Germinal center (tissue), 1 donor: ENCODE measurements at places on chromosomes 5 and 9.
A peak's percentile ranks its signal among the peaks of the same experiment; 100 is the strongest.

GRCh38 chr5:38151878-38152277 lies 106.5 kb upstream of the EGFLAM start:
- no peak for DNase-seq

DNA sequence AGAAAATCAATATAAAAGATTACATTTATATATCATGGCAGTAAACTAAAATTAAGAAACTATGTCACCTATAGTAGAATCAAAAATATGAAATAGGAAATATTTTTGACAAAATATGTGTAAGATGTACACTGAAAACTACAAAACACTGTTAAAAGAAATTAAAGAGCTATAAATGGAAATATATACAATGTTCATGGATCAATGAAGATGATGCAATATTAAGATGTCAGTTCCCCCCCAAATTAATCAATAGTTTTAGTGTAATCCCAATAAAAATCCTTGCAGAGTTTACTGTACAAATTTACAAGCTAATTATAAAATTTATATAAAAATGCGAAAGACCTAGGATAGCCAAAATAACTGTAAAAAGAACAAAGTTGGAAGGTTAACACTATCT lies 173.0 kb upstream of the ADRA1B start:
- no peak for DNase-seq

DNA sequence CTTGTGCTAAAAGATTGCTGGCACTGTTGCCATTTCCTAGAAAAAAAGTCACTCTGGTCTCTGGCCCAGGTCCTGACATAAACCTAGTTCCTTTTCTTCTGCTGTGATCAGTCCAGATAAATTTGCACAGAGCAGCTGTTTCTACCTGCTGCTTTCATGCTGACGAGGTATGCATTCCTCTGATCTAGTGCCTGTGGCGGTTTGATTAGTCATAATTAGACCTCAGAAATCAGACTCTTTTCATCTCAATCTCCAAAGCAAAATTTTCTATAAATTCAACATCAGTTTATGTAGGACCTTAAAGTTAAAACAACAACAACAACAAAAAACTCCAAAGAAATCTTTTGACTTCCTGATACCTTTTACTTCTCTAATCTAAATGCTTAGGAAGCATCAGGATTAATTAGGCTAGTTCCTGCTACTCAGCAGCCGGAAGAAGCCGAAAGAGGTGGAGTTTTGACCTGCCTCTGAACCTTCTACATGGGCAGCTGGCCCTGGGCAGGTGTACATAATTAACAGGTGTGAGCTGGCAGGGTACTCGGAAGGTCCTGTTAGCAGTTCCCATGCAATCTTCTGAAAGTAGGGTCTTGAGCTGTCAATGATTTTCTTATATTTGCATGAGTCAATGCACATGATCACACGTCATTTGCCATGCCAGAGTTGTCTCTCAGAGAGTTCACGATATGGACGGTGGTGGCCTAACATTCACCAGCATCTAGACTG lies 83.3 kb upstream of the CCDC112 start:
- DNase-seq, result no peak

DNA sequence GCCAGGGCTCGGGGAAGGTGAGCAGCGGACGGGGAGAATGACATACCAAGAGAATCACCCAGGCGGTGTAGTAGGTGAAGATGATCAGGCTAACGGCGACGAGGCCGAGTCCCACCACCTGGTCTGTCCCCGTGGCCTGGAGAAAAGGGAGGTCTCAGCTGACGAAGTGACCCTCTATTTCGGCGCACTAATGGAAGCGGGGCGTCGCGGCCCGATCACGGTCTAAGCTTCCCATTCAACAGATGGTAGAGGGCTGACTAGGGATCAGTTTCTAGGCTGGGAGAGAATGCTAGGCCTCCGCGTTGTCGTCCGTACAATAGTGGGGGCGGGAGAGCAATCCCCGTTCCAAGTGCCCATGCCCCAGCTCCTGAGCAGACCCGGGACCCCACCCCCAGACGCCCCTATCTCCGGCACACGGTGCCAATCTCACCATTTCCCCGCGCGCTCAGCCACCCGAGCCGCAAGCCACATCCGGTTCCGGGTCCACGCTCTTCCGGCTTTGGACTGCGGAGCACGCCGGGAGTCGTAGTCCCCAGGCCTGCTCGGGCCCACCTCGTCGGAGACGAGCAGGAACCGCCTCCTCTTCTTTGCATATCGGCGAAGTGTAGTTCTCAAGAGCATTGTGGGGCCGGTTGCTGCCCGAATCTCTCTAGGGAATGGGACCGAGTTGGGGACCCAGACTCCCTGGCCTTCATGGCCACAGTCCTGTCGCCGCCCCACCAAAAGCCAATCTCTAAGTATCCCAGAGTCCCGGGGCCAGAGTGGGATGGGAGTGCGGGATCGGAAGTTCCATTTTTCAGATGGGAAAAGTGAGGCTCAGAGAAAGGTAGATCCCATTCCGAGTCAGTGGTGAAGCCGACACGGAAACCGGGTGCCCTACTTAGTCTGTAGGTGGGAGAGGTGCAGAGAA lies at the start of gene DPM2:
Gene DPM2 (minus strand): TSS at position 467 of the 910 bp plus-strand sequence. CDS start 34 bp downstream, at position 433.
- peak; percentile 93 for DNase-seq

- DNase-seq, result no peak
Observed at GRCh38 chr9:11328326-11328725, 715.5 kb upstream of the PTPRD start.

DNA sequence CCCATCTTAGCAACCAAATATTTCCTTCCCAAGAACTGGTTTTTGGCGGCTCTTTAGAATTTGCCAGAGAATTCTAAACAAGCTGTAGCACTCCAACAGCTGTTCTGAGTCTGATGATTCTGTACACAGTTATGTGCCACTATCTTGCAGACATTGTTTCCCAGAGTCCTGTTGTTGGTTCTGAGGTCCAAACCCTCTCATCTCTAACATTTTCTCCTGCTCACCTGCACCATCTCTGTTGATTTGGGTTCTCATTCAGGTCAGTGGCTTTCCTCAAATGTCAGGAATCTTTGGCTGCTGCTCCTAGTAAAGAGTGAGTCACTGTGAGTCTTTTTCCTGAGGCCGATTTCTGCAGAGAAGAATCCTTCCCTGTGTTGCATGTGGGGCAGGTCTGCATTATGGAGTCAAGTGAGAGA lies 50.0 kb downstream of the CAMSAP1 start:
- no peak for DNase-seq

GRCh38 chr5:129664336-129664937 lies 83.5 kb upstream of the MINAR2 start:
- DNase-seq, result peak; percentile 4

DNA sequence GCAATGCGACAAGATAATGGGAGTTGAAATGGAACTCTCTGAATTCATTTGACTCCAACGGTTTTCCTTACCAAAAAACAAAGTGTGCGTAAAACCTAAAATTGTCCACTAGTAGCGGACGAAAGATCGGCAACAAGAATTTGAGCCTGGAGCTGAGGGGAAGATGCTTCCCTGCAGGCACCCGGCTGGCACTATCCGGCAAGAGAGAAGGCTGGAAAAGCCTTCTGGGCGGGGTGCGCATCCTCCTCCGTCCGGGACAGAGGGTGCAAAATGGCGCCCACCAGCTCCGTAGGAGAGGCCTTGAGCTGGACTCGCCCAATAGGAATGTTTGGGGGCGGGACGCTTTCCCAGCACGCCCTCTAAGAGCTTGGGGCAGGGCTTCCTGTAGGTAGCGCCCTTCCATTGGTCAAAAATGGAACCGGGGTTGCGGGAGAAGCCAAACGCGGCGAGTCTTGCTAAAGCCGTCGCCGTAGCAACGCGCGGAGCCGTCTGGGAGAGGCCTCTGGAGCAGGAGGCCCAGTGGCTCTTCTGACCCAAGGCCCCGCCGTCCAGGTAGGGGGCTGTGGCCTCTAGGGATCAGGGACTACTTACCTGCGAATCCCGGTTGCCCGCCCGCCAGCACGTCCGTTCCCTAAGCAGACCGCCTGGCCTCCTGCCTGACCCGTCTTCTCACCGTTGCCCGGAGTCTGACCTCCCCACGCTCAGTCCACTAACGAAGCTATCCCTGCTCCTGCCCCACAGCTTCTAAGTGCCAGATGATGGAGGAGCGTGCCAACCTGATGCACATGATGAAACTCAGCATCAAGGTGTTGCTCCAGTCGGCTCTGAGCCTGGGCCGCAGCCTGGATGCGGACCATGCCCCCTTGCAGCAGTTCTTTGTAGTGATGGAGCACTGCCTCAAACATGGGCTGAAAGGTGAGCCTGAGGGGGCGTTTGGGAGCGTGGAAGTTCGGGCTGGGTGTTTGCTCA lies 9.2 kb downstream of the RUFY1 start:
- DNase-seq, result peak; percentile 97

- DNase-seq, result no peak
Observed at GRCh38 chr9:29209748-29210291, 1636.5 kb upstream of the C9orf72 start.

- no peak for DNase-seq
Observed at GRCh38 chr5:35771300-35771699, 85.4 kb upstream of the IL7R start.

DNA sequence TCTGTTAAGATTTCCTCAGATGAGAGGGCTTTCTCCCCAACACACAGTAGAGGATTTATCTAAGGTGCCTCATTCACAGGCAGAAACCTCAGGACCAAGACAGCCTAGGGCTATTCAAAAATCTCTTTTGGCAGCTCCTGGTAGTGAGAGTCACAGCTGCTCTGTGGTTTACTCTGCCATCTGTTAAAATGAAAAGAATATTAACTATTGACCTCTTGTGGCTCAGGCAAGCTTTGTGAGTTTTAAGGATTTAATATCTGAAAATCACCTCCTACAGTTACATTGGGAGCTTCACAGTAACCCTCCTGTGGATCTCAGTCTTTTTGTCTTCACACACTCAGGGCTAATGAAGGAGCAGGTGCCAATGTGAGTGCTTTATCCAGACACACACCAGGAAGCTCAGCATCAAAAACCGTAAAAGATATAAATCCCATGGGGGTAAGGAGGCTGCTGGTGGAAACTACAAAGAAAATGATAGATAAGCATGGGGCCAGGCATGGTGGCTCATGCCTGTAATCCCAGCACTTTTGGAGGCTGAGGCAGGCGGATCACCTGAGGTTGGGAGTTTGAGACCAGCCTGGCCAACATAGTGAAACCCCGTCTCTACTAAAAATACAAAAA lies 29.7 kb downstream of the PPP1R2B start:
- no peak for DNase-seq

GRCh38 chr9:127130661-127131538 lies 8.5 kb upstream of the ANGPTL2 start:
- DNase-seq, result no peak

DNA sequence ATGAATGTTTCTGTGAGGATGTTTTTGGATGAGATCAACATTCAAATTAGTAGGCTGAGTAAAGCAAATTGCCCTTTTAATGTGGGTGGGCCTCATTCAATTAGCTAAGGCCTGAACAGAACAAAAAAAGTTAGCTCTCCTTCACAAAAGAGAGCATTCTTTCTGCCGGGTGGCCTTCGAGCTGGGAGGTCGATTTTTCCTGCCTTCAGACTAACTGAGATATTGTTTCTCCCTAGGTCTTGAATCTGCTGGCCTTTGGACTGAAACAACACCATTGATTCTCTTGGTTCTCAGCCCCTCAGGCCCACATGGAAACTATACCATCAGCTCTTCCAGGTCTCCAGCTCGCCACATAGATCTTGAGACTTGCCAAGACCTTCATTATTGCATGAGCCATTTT lies 29.1 kb upstream of the FREM1 start:
- DNase-seq, result no peak
